Regular cardiac myocyte (primary cell): ENCODE measurements at places on chromosomes 13 and 19. TPM values are rescaled to one million over a fixed set of nuclear protein-coding genes. Genes with fewer than 3 reads are reported as not detected.

The C3 gene
- total RNA-seq = 16.5 and 105 TPM in 2 replicates

The OR4F17 gene
- total RNA-seq = not detected in 2 replicates

The ZNF560 gene
- total RNA-seq = 2.7 and 3.4 TPM in 2 replicates

The TMEM59L gene
- total RNA-seq = 0.96 and 1.4 TPM in 2 replicates

The TJP3 gene
- not detected in 2 replicates for total RNA-seq

The ACER1 gene
- total RNA-seq = not detected in 2 replicates
